NB4 (cell line): ENCODE measurements at places on chromosomes 1 and 21.

DNA sequence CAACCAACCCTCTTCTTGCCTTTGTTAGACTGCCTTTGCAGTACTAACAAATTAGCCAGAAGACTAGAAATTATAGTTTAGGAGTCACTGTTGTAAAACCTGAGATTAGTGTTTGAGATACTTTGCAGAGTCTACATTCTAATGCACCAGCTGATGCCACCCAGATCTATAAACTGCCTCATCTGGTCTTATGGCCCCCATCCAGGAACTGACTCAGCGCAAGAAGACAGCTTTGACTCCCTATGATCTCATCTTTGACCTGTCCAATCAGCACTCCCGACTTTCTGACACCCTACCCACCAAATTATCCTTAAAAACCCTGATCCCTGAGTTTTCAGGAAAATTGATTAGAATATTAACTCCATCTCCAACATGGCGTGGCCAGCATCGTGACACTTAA lies 334.6 kb downstream of the RGS7 start:
- no peak for DNase-seq

DNA sequence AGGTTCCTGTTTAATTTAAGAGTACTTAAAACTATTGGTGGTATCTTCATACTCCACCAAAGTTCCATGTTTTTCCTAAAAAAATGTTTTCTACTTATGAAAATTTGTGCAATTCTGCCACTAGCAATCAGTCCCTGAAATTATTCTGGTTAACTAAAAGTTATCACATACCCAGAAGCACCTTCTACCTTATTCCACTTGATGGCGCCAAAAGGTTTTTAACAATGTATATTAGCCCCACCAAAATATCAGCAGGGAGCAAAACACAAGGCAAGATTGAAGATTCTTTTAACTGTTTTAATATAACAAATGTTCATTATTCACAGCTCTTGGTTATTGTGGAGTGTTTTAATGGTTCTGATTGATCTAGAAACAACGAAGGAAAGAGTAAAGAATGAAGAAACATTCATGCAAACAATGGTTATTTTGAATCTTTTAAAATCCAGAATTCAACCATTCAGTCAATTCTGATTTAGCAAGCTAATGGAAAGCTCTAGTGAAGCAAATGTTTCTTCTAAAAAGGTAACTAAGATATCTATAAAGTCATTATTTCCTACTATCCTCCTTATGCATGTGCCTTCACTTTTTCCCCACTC lies 67.2 kb downstream of the TTLL7 start:
- DNase-seq: peak; percentile 51

- no peak for DNase-seq
These were observed 52.4 kb upstream of the CDC42BPA start for GRCh38 chr1:227370533-227371254.

- DNase-seq: no peak
These were observed 4.0 kb downstream of the DONSON start for GRCh38 chr21:33584455-33584854.

DNA sequence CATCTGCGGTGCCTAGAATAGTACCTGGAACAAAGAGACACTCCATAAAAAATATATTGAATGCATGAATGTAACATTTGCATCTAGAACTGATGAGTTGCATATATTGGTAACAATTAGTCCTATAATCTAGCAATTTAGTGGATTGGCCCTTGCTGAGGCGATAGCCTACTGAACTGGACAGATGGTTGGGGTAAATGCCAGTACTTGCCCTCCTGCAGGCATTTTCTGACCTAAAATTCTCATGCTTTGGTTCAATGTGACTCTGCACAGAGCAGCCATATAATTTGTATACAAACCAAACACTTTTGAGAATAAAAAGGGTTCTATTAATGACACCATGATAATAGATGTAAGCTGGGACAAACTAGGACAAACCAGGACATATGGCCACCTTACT lies 313.6 kb downstream of the OLFM3 start:
- no peak for DNase-seq

DNA sequence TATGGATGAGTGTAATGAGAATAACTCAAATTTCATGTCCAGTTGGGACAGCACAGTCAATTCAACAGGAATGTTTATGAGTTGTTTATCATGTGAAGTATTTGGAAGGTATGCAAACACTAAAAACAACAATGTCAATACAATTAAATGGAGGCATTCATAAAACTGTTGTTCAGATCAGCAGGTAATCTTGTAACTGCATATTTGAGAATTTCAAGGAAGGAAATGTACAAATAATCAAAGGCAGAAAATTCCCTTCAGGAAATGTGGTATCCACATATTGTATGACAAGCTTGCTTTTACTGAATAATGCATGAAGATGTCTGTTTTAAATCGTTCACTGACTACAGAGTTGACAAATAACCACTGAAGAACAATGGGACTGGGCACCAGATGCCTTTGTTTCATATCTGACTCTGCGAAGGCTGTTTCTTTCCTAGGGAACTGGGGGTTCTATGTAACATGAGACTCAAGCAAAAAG lies 198.3 kb downstream of the LTN1 start:
- no peak for DNase-seq

GRCh38 chr1:11573116-11573692 lies 81.0 kb downstream of the FBXO2 start:
- DNase-seq: no peak

DNA sequence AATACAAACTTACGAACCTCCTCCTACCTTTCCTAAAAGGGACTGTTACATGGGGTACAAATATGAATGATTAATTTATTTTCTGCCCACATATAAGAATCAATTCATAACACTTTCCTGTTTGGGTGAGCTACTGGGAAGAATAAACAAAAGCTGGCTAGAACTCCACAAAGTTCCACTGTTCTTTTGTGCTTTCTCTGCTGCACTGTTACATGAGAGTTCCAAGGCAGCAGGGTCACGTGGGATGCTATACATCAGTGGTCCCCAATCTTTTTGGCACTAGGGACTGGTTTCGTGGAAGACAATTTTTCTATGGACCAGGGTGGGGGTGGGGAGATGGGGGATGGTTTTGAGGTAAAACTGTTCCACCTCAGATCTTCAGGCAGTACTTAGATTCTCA lies 2.2 kb upstream of the ANGPTL7 start:
- no peak for DNase-seq

GRCh38 chr1:95002164-95002539 lies 70.6 kb downstream of the ALG14 start:
- DNase-seq: no peak

DNA sequence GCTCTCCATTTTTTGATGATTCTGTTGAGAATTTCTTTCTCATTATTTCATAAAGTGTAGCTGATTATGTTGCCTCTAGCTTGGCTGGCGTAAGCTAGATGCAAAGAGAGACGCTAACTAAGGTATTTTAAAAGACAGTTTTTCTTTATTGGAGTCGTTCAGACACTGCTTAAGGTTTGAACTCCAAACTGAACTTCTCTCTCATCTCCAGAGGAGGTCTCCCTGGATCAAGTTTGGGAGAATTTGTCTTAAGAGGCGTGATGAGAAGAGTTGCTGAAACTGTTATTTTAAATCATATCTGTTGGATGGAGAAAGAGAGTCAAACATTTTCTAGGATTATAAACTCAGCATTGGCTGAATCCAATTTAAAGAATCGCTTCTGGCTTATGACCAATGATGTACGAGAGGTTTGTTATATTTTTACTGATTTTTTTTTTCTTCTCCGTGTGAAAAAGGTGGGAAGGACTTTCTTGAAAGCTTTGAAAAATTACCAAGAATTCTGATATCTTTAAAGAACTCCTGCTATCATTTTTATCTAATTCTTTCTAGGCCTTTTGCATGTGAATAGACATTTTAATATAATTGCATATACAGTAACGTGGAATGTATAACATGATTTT lies 34.0 kb downstream of the MAP3K7CL start:
- peak; percentile 70 for DNase-seq

GRCh38 chr1:8283058-8283884 lies 34.6 kb upstream of the SLC45A1 start:
- DNase-seq: peak; percentile 66
